ENCODE measurements at places on chromosomes 4 and X.

- no peak for DNase-seq
Measured at GRCh38 chr4:2059046-2059725, at the start of gene NAT8L. NAT8L (plus strand) TSS chr4:2059327; CDS start chr4:2059512, 185 bp downstream.

DNA sequence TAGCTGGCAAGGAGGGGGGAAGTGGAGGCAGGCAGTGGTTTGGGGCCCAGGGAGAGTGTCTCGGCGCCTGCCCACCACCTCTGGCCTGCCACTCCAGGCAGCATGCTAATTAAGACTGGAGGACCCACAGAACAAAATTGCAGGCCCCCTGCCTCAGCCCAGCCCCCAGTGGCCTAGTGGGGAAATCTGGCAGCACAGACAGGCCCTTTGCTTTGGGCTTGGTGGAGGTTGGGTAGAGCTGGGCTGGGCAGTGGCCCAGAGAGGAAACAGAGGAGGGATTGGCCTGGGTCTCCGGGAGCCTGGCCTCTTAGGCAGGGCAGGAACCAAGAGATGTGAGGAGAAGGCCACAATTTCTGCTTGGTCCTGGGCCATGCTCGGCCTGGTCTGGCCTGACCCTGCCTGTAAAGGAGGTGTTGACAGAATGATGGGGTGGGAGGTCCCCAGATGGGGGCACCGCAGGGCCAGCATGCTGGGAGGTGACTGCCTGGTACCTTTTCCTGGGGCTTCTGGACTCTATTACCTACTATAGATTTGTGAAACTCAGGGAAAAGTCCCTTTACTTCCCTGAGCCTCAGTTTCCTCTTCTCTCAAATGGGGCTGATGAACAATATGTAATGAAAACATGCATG, 92.4 kb upstream of the PJA1 start:
- no peak for DNase-seq

GRCh38 chr4:14926368-14926767, 75.9 kb upstream of the CPEB2 start:
- no peak for DNase-seq

- DNase-seq = no peak
Measured at GRCh38 chr4:90181644-90182043, 54.5 kb downstream of the CCSER1 start.

GRCh38 chr4:21001490-21001889, 301.2 kb downstream of the PACRGL start:
- DNase-seq = no peak

- DNase-seq = peak; percentile 6
Measured at GRCh38 chr4:76251441-76252270, at the start of gene FAM47E. FAM47E (plus strand) TSS chr4:76251721; CDS start chr4:76251747, 26 bp downstream.

GRCh38 chrX:45524296-45524695, 323.6 kb upstream of the DIPK2B start:
- no peak for DNase-seq

DNA sequence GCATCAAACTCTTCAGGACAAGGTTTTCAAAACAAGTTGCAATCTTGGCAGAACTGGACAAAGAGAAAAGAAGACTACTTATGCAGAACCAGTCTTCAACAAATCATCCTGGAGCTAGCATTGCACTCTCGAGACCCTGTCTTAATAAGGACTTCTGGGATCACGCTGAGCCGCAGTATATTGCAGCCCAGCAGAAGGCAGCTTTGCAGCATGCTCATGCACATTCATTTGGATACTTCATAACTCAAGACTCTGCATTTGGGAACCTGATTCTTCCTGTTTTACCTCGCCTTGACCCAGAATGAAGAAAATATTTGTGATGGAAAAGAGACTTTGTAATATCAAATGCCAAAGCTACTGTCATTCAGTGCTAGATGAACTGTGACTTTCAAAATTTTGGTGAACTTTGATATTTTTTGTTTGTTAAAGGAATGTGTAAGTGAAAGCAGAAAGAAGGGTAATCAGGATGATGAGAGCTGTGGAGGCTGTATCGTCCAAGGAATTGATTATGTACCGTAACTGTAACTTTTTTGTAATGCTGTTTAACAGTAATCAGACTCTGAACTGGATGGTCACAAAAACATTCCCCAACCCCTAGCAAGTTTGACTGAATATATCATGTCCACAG, 27.2 kb downstream of the HSPA4L start:
- no peak for DNase-seq

- no peak for DNase-seq
Measured at GRCh38 chrX:120514236-120514635, 45.1 kb upstream of the LAMP2 start.

- no peak for DNase-seq
Measured at GRCh38 chr4:166622425-166622977, 611.8 kb downstream of the SPOCK3 start.

- DNase-seq = no peak
Measured at GRCh38 chrX:134604701-134605311, 53.5 kb downstream of the PLAC1 start.

DNA sequence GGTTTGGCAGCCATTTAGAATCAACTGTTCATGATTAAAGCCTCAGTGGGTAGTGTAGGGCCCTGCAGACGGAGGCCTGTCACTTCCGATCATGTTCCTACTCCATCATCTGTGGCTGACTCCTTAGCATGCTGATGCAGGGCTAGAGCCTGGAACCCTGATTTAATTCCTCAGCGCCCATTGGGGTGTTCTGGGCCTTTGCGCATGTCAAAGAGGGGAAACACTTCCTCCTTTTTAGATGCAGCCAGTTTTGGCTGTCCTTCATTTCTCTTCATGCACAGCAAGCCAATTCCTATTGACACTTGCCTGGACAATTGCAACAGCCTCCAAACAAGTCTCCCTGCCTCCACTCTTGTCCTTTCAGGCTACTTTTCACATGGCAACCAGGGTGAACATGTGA, 51.9 kb upstream of the MAGEA4 start:
- no peak for DNase-seq

- no peak for DNase-seq
Measured at GRCh38 chr4:185305979-185306442, 89.7 kb downstream of the LRP2BP start.

DNA sequence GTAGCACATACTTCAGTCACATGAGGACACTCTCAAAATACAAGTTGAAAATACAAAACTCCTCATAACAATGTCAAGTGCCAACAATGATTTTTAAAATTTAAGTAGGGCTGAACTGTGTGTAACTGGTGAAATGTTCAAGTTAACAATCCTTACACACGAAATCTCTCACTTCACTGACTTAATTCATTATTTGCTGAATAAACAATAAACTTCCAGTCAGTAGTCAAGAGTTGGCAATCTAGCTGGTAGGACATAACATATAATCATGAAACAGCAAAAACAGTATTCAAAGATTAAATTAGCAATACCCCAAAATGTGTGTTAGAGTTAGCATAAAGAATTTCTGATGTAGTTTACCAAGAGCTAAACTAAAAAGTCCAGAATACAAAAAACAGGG, 1.9 kb upstream of the RAB33B start:
- DNase-seq = no peak

- DNase-seq = peak; percentile 53
Measured at GRCh38 chrX:41559235-41560052, 112.3 kb downstream of the NYX start.

DNA sequence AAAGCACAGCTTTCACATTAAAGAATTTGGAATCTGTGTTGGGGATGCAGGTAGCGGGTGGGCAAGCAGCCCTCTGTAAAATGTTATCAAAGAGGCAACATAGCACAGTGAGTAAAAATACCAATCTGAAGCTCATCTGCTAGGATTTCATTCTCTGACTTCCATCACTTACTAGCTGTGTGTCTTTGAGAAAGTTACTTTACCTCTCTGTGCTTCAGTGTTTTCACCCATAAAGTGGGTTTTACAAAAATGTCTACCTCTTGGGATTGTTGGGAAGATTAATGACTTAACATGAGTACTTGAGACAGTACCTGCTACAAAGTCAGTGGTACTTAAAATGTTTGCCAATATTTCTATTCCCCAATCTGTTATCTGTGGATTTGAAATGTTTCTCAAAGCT, 7.9 kb upstream of the DCUN1D4 start:
- no peak for DNase-seq

Measured in CD4-positive, alpha-beta T cell treated with Interleukin-4 for 4 hours (primary cell).